ENCODE measurements at places on chromosomes 1 and 21. TPM values are rescaled to one million over a fixed set of nuclear protein-coding genes. Genes with fewer than 3 reads are reported as not detected.

DNA sequence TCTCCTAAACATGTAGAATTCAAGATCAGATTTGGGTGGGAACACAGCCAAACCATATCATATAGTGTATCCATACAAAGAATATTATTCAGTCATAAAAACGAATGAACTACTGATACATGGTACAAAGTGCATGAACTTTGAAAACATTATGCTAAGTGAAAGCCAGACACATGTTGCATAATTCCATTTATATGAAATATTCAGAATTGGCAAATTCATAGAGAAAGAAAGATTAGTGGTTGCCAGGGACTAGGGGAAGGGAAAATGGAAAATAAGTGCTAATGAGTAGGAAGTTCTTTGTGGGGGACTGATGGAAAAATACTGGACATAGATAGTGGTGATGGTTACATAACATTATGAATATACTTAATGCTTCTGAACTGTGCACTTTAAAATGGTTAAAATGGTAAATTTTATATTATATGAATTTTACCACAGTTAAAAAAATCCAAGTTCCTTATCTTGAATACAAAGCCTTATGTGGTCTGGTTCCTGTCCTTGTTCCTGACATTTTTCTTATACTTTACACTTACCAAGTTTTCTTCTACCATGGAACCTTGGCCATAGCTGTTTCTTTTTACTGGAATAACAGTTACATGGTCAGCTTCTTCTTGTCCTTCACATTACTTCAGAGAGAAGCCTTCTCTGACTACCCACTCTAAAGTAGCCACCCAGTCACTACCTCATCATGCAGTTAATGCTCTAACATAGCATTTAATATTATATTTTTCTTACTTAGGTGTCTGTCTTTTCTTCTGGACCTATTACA is 64.0 kb downstream of the CCDC18 start:
- H3K4me3 ChIP-seq = no peak overlapping the region
- H3K4me1 ChIP-seq = no peaks in the 10 kb centered on the region
- H3K27me3 ChIP-seq = no peaks in the 10 kb centered on the region
- H3K27ac ChIP-seq = no peak overlapping the region
- peaks cover 22% of the 10 kb centered on the region for H3K36me3 ChIP-seq

GRCh38 chr21:42535602-42536171 is 22.0 kb downstream of the SLC37A1 start:
- peaks cover 9% of the 10 kb centered on the region for H3K4me1 ChIP-seq
- H3K4me3 ChIP-seq = no peak overlapping the region
- H3K36me3 ChIP-seq = no peaks in the 10 kb centered on the region
- DNase-seq = no peak

DNA sequence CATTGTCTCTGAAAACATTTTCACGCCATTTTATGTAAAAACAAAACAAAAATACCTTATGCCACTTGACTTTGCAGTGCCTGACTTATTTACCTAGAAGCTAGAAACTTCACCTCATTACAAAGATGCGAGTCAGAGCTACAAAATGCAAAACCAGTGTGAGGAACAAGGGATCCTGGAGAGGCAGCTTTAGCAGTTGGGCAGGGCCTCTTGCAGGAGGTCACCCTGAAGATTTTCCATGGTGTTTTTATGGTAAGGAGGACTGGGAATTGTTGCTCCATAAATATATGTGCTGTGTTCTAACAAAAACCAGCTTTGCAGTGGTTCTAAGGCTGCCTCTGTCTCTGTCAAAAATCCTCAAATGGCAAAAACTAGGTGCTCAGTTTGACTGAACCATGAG is 36.4 kb upstream of the TARBP1 start:
- H3K27ac ChIP-seq = no peak overlapping the region
- H3K36me3 ChIP-seq = no peaks in the 10 kb centered on the region
- H3K4me3 ChIP-seq = no peak overlapping the region

The BRDT gene
- not detected for total RNA-seq

Data from K562 (cell line).